ENCODE measurements at places on chromosomes 7 and 10. TPM values are rescaled to one million over a fixed set of nuclear protein-coding genes. Genes with fewer than 3 reads are reported as not detected.
A peak's percentile ranks its signal among the peaks of the same experiment; 100 is the strongest.

DNA sequence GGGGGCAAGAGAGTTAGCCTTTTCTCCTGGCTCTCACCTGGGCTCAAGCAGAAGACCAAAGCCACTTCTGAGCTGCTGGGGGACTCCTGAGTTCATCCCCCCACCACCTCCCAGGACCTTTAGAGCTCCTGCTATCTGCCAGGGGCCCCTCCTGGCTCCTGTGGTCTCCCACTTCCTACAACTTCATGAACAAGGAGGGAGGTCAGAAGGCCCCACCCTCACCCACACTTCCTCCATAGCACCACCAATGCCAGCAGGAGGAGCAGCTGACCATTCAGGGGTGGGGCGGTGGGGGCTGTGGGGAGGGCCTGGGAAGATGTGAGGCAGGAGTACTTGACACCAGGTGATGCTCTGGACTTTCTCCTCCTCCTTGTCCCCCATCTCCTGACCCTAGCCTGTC lies 32.6 kb upstream of the ADCYAP1R1 start:
- no peak for DNase-seq

DNA sequence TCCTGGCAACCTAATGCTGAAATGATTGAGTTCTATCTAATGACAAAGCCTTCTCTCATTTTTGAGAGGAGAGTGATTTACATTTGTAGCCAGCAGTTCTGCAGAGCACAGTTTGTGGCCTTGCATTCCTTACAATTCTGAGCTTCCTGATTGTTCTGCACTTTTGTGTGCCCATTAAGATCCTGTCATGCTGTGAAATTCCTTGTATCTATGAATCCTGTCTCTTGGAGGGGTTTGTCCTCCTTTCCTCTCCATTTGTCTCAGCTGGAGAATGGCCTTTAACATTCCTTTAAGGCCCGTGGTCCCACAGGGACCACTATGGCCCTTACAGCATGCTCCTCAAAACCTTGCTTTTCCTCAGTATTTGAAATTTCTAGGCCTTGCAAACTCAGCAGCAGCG lies 10.4 kb downstream of the KLHL7 start:
- DNase-seq = no peak

GRCh38 chr10:31148951-31149350 lies 117.3 kb upstream of the ZNF438 start:
- DNase-seq = no peak

GRCh38 chr10:8852546-8852945 lies 798.1 kb downstream of the GATA3 start:
- no peak for DNase-seq

- no peak for DNase-seq
These were observed 15.9 kb downstream of the LRRC18 start for GRCh38 chr10:48923748-48924147.

- DNase-seq = no peak
These were observed 33.5 kb downstream of the PLCE1 start for GRCh38 chr10:94027197-94027596.

DNA sequence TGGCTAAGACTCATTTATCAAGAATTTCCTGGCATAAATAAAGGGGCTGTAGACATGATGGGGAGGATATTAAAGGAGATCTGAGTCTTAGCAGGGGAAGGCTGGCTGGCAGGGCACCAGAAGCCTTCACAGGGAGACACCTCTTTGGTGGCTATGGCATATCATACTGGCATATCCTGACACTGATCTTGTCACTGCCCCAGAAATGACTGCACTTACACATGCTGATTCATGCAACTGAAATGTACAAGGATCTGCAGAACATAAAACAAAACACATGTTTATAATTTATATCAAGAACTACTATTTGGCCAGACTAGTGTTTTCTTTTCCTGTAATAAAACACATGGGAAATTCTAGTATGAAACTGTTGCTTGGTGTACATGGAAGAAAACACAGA lies 5.5 kb upstream of the LIPN start:
- no peak for DNase-seq

- no peak for DNase-seq
These were observed 31.3 kb downstream of the AKR1C3 start for GRCh38 chr10:5125315-5126044.

DNA sequence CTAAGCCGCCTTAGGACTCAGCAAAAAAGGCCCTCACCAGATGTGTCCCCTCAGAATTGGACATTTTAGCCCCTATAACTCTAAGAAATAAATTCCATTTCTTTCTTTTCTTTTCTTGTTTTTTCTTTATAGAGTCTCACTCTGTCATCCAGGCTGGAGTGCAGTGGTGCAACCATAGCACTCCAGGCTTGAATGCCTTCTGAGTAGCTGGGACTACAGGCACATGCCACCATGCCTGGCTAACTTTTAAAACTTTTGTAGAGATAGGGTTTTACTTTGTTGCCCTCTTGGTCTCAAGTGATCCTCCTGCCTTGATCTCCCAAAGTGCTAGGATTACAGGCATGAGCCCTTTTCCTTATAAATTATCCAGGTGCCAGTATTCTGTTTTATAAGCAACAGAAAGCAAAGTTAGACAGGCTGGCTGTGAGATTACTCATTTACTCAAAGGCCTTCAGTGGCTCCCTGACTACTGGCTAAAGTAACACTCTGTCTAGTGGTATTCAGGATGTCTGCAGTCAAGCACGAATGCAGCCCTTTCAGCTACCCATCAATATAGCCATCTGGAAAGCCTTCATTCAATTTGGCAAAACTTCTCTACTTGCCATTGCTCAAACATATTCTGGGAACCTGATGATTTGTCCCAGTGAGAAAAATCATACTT lies 128.6 kb downstream of the ICA1 start:
- DNase-seq = no peak

GRCh38 chr7:44398953-44399574 lies 73.7 kb upstream of the CAMK2B start:
- no peak for DNase-seq

DNA sequence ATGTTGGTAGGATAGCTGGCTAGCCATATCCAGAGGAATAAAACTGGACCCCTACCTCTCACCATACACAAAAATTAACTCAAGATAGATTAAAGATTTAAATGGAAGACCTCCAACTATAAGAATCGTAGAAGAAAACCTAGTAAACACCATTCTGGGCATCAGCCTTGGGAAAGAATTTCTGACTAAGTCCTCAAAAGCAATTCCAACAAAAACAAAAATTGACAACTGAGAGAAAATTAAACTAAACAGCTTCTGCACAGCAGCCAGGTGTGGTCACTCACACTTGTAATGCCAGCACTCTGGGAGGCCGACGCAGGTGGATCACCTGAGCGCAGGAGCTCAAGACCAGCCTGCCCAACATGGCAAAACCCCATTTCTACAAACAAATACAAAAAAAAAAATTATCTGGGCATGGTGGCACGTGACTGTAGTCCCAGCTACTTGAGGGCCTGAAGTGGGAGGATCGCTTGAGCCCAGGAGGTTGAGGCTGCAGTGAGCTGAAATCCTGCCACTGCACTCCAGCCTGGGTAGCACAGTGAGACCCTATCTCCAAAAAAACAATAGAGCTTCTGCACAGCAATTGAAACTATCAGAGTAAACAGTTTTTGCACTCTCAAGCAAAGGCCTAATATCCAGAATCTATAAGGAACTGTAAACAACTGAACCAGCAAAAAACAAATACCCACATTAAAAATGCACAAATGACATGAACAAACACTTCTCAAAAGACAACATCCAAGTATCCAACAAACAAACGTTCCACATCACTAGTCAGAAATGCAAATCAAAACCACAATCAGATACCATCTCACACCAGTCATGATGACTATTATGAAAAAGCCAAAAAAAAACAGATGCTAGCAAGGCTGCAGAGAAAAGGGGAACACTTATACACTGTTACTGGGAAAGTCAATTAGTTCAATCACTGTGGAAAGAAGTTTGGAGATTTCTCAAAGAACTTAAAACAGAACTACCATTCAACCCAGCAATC lies 4.8 kb downstream of the CRPPA start:
- peak; percentile 93 for DNase-seq

GRCh38 chr7:32506266-32507054 lies 11.2 kb downstream of the AVL9 start:
- DNase-seq = no peak

DNA sequence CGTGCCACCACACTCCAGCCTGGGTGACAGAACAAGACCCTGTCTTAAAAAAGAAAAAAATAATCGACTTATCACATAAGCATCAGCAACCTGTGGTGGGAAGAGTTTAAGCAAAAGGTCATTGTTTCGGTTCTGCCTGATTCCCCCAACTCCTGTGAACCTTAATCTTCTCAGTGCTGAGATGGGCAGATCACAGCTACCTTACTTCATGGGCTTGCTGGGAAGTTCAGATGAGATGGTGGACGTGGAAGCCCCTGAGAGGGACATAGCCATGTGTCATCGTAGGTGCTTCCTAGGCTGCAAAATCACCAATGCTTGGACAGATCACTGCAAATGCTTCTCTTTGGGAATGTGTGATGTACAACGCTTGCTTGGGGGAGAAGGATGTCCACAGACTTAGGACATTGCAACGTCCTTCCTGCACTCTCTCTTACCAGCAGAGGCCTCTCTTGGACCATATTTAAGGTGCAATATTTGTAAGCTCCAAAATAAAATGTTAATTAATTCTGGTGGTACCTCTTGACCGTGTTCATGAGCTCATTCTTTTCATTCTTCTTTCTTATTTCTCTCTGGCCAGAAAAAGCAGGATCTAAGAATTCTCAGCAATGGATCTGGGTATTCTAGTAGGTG lies 8.6 kb downstream of the GJD4 start:
- DNase-seq = no peak

DNA sequence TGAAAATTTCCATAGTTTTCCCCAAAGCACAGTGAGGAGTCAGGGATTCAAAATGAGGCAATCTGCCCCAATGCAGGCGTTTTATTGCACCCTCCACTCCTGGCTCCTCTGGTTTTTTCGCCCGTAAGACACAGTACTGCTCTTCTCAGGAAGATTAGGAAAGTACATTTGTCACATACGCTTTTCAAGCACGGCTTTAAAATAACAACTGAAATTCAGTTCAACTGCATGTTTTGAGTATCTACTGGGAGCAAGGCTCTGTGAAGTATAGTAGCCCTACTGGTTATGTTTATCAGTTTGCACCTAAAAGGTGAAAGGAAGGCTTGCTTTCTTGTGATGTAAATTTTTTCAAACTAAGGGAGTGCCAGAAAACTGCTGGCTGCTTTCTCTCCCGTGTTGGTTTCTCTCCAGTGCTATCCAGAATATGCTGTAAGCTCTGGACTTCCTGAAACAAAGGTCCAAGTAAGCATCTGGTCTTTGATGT lies 1.9 kb upstream of the SGMS1 start:
- peak; percentile 6 for DNase-seq

DNA sequence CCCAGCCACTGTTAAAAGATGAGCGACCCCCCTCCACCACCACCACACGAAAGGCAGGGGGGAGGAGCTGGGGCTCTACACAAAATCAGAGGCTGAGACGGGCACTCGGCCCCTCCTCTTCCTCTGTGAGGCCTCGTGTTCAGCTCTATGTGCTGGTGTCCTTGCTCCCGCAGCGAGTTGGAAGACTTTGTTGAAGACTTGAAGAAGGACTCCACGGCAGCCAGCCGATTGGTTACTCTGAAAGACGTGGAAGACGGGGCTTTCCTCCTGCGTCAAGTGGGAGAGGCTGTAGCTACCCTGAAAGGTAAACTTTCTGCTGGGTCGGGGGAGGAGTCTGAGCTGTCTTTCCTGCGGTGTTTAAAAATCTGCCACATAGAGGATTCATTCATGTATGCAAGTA lies 203.7 kb downstream of the ARHGAP21 start:
- DNase-seq = peak; percentile 14

DNA sequence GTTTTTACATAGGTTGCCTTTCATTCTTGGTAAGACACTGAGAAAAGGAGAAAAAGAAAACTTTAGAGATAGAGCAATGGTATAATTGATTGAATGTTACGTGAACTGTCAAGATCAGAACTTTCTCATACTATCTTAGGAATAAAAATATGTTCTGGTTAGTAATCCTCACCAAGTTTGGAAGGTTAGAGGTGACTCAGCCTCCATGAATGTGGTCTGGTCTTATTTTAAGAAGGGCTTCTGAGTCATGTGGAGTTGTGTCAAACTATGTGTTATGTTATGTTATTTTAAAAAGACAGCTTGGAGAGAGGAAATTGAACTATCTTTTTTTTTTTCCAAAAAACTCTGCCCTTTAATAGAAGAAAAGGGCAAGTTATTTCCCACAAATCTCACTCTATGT lies 458.6 kb upstream of the KLF6 start:
- no peak for DNase-seq

- DNase-seq = no peak
These were observed 13.3 kb upstream of the RPA3 start for GRCh38 chr7:7731732-7732131.

DNA sequence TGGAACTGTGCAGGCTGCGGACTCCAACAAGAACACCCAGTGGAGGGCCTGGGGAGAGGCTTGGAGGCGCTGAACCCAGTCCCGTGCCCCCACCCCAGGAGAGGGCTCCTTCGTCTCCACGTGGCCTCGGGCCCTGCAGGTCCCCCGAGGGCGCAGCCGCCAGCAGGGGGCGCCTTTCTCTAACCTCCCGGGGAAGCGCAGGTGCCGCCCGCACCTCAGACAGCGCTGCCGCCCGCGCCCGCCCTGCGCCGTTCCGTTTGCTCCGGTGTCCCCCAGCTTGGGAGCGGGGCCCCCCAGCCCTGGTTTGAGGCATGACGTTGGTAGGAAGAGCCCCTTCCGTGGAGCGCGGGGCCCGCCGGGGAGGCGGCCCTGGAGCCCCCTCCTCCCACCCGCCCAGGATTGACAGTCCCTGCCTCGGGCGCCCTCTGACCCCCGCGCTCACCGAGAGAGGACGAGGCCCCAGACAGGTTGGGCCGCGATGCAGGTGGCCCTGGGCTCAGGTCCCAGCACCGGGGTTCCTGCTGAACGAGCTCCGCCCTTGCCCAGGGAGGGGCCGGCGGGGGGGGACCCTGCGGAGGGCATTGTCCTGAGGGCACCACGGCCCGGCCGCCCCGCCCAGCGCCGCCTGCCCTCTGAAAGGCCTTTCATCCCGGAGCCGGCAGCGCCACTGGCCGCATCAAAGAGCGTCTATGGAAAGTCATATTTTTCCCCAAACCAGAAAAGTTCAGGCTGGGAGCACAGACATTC lies 42.8 kb downstream of the FOXL3 start:
- peak; percentile 80 for DNase-seq

DNA sequence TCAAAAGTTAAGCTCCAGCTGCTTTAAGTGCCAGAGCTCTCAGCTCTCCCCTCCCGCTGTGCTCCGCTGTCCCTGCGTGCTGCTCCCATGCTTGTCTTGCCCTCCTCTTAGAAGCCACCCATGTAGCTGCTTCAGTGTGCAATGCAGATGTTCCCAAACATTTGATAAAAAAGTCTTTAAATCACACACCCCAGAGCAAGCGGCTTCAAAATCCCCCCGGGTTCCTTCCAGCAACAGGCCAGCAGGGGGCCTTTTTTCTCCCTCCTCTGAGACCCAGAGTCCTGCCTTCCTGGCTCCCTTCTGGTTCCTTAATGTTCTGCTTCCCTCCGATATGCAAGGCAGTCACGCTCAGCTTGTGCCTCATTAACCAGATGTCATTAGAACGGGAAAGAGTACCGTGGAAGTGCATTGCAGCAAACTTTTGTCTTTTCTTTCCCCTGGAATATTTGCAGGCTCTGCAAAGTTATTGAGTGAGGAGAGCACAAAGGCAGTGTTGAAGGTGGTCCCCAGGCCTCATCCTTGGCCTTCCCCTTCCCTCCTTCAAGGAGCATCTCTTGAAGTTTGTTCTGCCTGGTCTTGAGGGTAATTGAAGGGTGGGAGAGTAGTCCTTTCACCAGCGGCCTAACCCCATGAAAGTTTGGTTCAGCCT lies 25.5 kb downstream of the LDB3 start:
- DNase-seq = peak; percentile 37

Gene TRIM73
- 21.5 TPM for total RNA-seq

Gene TMEM140
- total RNA-seq = 38.0 TPM

Gene CALCR
- not detected for total RNA-seq

Gene PSD
- total RNA-seq = 4.6 TPM

Gene STAMBPL1
- 39.3 TPM for total RNA-seq

Gene UPK3B
- total RNA-seq = 1.1 TPM
